ENCODE measurements at places on chromosomes 1 and 21.

- no peak for DNase-seq
Measured at GRCh38 chr21:42641311-42642218, 11.9 kb upstream of the PDE9A start.

DNA sequence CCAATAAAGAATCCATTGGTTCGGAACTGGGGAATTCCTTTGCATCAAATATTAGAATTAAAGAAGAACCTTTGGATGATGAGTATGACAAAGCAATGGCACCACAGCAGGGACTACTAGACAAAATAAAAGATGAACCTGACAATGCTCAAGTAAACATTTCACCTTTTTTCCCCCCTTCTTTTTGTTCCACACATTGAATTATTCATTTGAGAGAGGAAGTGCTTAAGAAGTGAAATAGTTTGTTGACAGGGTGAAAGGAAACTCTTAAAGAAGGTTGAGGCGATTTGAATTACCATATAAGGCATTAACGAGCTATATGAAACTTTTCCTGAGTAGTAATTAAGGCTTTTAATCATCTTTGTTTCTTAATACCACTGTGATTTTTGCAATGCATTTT lies 93.1 kb downstream of the ZMYM4 start:
- no peak for DNase-seq

GRCh38 chr1:218376722-218377121 lies 31.6 kb downstream of the TGFB2 start:
- no peak for DNase-seq

DNA sequence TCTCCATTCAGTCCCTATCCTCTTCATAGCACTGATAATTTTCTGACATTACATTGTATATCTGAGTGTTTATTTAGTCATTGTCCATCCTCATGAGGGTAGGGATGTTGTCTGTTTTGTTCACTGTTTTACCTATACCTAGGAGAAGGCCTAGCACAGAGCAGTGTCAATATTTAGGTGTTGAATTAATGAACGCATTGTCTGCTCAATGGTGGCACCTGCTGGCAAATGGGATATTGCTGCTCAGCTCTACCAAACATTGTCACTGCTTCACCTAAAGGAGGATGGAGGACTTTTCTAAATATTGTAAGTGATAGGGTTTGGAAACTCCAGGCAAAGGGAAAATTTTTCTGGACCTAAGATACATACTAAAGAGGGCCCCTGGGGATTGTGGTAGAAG lies 243.9 kb downstream of the RRAGC start:
- DNase-seq: no peak

GRCh38 chr1:26289158-26290059 lies 9.5 kb downstream of the SH3BGRL3 start:
- DNase-seq: no peak

DNA sequence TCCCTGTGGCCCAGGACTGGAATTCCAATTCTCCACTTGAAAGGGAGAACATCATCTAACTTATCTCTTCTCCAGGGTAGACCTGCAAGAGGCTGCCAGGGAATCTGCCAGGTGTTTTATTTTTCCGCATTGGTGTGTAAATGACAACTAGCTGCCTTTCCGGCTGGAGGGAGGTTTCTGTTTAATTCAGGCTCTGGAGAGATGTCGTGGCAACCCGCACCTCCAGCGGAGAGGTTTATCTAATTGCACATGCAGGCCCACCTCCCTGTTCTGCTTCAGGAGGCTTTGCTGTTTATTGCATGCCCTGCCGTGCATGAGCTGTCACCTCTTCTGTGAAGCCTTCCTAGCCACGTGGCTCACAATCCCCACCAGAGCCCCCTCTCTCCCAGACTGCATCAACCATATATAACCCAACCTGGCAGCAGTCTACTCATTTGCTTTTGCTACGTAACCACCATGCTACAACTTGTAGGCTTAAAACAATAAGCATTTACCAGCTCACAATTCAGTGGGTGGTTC lies 151.6 kb downstream of the C1orf94 start:
- DNase-seq: no peak

- DNase-seq: no peak
Measured at GRCh38 chr1:53276902-53277281, 38.6 kb upstream of the MAGOH start.

GRCh38 chr1:156936721-156937220 lies 16.3 kb downstream of the LRRC71 start:
- no peak for DNase-seq

- DNase-seq: no peak
Measured at GRCh38 chr1:21837476-21837875, 25.4 kb downstream of the LDLRAD2 start.

- no peak for DNase-seq
Measured at GRCh38 chr21:20329636-20330035, 668.6 kb upstream of the NCAM2 start.

GRCh38 chr1:99264201-99265021 lies at the start of gene PLPPR4:
TSS of gene PLPPR4 (plus strand) at chr1:99264492. CDS start at chr1:99264594, 102 bp downstream.
- peak; percentile 54 for DNase-seq

- DNase-seq: no peak
Measured at GRCh38 chr1:24501371-24502064, 1.1 kb upstream of the RCAN3 start.

DNA sequence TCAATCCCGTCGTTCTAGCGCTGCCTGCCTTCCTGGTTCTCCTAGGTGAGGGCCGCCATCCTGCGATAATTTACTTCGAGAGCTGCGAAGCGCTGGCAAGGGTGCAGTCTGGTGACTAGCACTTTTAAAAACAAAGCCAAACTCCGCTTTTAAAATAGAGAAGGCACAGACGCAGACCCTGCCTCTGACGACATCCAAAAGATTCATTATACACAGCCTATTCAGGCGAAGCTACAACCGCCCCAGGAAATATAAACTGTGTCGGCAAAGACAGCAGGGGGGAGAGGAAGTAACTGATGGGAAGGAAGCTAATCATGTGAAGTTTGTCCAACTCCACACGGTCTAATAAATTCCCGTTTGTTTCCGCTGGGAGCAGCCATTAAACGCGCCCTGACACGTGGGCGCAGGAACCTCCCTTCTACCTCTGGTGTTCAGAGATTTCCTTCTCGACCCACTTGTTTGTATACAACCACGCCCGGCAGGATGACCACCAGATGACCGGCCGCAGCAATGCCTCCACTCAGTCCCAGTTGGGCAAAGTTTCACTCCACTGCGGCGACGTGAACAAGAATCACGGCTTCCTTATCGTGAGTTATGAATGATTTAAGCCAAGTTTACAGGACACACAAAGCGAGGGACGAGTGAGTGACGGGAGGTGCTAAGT lies 1.3 kb downstream of the GNG12 start:
- peak; percentile 58 for DNase-seq

GRCh38 chr21:34973685-34974084 lies 75.4 kb downstream of the RUNX1 start:
- DNase-seq: no peak

DNA sequence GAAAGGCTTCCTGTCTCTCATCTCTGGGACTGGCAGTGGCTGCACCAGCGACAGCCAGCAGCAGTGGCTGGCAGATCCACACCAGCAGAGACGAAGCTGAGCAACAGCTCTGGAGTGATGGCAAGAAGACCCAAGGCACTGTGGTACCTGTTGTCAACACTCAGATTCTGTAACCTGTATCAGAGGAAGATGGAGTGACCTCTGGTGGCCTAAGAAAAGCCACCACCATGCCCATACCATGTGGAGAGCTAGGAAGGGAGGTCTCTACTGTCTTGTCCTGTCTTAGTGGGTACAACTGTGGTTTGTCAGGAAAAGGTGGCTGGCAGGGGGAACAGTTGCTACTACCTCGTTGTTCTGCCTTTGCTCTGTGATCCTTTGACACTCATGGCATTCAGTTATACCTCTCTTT lies 22.5 kb upstream of the RHBDL2 start:
- DNase-seq: no peak

DNA sequence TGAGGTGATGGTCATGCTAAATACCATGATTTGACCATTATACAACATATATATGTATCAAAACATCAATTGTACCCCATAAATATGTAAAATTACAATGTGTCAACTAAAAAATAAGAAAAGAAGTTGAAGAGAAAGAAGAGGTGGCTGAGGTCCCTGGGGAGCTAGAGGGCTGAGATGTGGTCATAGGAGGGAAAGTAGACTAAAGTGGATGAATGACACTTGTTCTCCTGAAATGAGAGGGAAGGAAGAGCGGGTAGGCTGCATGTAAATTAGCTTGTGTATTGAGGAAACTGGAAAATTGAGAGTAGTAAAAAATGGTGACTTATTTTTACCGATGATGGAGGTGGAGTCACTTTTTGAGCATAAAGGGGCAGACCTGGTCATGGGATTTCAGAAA lies 117.0 kb downstream of the ST6GALNAC3 start:
- no peak for DNase-seq

- DNase-seq: no peak
Measured at GRCh38 chr1:45644661-45645060, 20.8 kb upstream of the CCDC17 start.

DNA sequence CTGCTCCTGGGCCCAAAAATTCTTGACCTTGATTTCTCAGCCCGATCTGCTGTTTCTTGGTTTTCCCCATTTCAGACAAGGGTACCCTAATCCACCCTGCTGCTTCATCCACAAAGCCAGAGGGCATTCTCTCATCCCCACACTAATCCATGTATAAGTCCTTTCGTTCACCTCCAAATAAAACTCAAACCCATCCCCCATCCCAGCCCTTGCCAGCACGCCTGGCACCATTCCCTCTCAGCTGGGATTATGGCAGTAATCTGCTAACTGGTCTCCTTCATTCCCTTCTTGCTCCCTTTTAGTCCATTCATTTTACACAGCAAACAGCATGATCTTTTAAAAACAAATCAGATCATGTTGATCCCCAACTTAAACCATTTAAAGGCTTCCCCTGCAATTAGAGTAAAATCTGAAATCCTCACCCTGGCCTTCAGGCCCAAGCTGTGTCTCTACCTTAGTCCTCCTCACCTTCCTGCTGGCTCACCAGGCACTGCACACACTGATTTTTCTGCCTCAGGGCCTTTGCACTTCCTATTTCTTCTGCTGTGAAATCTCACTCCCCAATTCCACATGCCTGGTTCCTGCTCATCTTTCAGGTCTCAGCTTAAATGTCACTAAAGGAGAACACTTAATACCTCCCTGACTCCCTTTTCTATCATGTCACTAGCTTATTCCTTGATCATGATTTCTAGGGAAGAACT lies 12.2 kb upstream of the TRNP1 start:
- no peak for DNase-seq

DNA sequence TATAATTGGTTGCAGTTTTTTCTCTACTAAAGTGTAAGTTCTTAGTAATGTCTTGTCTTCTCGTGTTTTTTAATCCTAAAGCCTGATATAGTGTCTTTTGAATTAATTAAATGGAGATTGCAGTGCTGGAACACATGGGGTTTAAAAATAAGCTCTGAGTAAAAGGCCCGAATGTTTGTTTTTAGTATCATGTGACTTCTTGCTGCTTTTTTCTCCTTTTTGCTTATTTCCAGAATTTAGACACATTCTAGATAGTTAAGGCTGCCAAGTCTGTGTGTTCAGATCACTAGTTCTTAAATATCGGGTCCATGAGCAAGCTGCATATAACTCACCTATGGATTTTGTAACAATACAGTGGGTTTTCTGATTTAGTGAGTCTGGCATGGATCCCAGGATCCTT lies 27.5 kb downstream of the KCTD3 start:
- no peak for DNase-seq

- no peak for DNase-seq
Measured at GRCh38 chr1:65866439-65866838, 73.7 kb downstream of the PDE4B start.
